CD8-positive, alpha-beta memory T cell (primary cell): ENCODE measurements at places on chromosomes 1 and 21. TPM values are rescaled to one million over a fixed set of nuclear protein-coding genes. Genes with fewer than 3 reads are reported as not detected.

Gene TNFAIP8L2
- total RNA-seq = 25.5 TPM

Gene STUM
- not detected for total RNA-seq

Gene S100A7
- not detected for total RNA-seq

Gene DMBX1
- not detected for total RNA-seq

Gene PTPN22
- 66.5 TPM for total RNA-seq

Gene SOAT1
- 66.0 TPM for total RNA-seq

Gene SPRR1A
- total RNA-seq = not detected

Gene DIO1
- total RNA-seq = not detected

Gene ANGPTL3
- total RNA-seq = not detected

Gene SLAMF9
- not detected for total RNA-seq

Gene PRKAA2
- not detected for total RNA-seq

Gene OR2L8
- not detected for total RNA-seq

Gene YIPF1
- 17.4 TPM for total RNA-seq

Gene DISP3
- total RNA-seq = 0.42 TPM

Gene SYCP1
- not detected for total RNA-seq

Gene CHRM3
- total RNA-seq = 0.11 TPM

Gene BRINP3
- not detected for total RNA-seq

Gene SYDE2
- 3.3 TPM for total RNA-seq

Gene NPHS2
- total RNA-seq = not detected

Gene FNDC5
- not detected for total RNA-seq

Gene GRIK1
- not detected for total RNA-seq
